Coronary artery (tissue), 2 donors: ENCODE measurements at places on chromosomes 3 and 15.
A peak's percentile ranks its signal among the peaks of the same experiment; 100 is the strongest.

GRCh38 chr15:52379395-52380106 is 83.9 kb upstream of the MYO5C start:
- no peak for DNase-seq

- DNase-seq, result no peak
Observed at GRCh38 chr3:113275929-113276750, 64.8 kb downstream of the BOC start.

DNA sequence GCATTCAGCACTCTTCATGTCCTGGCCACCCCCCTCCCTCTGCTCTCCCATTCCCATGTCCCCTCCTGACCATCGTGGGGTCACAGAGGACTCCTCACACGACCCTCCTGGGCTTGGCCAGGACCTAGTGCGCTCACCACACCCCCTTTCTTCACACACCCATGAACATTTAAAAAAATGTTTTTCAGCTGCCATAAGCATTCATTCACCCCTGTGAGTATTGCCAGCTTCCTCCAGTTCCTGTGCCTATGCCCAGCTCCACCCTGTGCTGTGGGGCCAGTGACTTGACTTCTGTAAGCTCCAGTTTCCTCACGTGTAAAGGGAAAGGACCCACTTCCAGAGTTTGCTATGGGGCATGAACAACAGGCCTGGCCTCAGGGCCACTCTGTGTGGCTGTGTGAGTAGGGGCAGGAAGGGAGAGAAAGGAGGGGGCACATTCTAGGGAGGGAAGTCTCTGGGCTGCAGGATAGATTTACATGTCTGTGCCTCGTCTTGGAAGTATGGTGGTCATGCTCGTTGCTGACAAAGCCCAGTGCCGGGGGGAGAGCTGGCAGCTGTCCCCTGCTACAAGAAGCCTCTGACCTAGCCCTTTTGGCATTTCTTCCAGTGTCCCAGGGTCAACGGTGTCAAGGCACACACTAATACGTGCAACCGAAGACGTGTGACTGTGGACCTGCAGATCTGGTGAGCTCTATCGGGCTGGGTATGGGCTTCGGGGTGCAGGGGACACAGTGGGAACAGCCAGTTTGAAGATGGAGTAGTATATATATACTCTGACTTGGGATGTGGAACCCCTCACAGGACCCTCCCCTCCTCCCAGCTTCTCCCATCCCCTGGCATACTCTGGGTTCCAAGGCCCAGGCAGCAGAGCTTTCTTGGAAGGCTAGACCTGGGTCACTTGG is 22.8 kb downstream of the ESYT3 start:
- DNase-seq, result peak; percentile 62

DNA sequence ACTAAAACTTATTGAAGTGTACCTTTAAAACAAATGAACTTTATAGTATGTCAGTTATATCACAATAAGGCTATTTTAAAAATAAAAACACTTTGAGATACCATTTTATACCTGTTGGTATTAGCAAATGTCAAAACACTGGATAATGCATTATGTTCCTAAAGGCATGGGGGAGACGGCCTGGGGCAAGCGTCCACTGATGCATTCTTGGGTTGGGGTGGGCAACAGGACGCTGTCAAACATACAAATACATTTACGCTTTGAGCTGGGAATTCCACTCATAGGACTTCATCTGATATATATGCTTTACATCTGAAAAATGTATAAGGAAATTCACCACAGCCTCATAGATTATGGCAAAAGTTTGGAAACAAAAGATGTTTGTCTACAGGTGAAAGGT is 7.6 kb upstream of the GATA2 start:
- peak; percentile 16 for DNase-seq

DNA sequence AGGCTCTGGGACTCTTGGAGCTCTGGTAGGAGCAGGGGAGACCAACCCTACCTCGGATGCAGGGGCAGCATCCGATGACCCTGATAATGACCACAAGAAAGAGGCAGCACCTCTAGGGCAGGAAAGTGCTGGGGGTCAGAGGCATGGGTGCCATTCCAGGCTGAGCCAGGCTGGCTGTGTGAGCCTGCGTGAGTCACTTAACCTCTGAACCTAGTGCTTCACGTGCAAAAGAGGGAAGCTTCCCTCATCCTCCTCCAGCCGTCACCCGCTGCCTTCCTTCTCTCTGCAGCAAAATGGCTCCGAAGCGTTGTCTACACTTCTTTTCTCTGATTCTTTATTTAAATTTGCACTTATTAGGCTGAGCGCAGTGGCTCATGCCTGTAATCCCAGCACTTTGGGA is 35.5 kb downstream of the ZDHHC19 start:
- DNase-seq, result no peak

DNA sequence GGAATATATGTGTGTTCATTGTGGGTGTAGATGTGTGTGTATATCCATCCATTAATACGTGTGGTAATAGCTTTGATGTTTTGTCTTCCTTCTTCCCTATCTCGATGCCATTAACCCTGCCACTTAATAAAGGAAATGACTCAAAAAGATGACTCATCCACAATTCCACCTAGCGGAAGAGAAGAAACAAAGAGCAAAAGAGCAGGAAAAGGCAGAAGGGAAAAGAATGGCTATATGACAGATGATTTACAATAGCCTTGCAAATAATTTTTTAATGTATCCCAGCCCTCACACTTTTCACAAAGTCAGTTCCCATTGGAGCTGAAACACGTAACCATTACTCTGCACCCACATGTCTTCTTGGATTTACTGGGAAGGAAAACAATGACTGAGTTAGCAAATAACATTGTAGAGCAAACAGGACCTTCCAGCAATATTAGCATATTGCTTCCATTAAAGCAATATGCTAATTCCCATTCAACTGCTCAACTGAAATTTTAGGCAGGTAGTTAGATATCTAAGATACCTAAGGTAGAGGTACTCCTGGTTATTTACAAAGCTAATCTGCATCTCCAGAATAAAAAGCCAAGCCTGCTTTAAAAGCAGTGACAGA is 197.2 kb downstream of the KCNAB1 start:
- no peak for DNase-seq

GRCh38 chr3:114746502-114746901 is 400.6 kb downstream of the ZBTB20 start:
- no peak for DNase-seq

- DNase-seq, result no peak
Observed at GRCh38 chr3:144643771-144644198, 672.2 kb downstream of the DIPK2A start.

- no peak for DNase-seq
Observed at GRCh38 chr15:92733090-92733933, 77.7 kb upstream of the FAM174B start.

- DNase-seq, result no peak
Observed at GRCh38 chr3:182509844-182510460, 283.4 kb upstream of the ATP11B start.

DNA sequence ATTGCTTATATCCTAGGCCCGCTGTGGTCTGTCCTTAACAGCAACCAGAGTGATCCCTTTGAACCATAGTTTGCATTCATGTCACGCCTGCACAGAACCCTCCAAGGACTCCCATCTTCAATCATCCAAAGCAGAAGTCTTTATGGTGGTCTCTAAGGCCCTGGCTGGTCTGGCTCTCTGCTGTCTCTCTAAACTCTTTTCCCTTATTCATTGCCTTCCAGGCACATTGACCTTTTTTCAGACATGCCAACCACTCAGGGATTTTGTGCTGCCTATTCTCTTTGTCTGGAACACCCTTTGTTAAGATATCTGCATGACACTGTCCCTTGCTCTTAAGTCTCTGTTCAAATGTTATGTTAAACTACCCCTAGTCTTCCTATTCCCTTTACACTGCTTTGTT is 21.9 kb upstream of the ZBTB47 start:
- no peak for DNase-seq

- DNase-seq, result no peak
Observed at GRCh38 chr3:51637941-51638471, 33.0 kb upstream of the TEX264 start.

DNA sequence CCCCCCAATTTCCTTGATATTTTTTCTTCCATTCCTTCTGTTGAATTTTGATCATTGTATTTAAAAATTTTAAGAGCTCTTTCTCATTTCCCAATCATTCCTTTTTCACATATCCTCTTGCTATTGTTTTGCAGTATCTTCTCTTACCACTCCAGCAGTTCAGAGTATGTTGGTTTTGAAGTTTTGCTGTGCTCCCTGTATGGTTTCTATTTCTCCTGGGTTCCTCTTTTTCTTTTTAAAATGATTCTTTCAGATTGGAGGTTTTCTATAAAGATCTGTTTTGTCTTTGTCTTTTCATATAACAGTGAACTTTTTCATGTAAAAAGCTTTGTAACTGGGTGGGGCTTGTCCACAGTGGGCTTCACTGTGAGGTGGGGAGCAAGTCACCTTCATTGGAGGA is 12.8 kb downstream of the USP3 start:
- no peak for DNase-seq

- DNase-seq, result peak; percentile 49
Observed at GRCh38 chr3:139328356-139328755, 15.5 kb upstream of the MRPS22 start.

DNA sequence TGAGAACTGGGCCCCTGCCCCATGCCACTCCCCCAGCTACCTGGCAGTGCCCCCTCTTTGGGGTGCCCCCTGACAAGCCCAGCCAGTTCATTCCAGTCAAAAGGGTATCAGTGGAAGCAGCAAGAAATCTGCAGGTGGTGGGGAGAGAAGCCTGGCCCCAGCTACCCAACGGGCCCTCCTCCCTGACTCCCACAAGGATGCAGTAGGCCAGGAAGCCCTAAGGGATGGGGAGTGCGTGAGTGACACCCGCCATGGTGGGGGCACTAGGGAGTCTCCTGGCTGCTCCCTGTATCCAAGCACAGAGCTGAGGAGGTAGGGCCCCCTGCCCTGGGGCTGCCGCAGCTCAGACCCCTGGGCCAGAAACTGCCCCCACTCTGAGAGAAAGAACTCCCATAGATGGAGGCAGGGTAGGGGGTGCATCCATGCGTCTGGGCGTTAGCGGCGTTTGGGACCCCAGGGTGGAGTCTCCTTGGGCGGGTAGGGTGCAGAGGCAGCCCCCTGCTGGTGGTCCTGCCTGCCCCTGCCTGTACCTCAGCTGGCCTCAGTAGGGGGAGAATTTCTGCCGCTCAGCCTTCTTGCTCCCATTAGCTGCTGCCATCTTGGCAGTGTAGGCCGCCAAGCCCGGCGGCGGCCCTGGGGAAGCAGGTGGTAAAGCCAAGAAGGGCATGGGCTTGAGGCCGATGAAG is 2.5 kb downstream of the GPR62 start:
- DNase-seq, result no peak

- DNase-seq, result no peak
Observed at GRCh38 chr3:113174304-113174703, 37.1 kb upstream of the BOC start.

- no peak for DNase-seq
Observed at GRCh38 chr3:155863072-155863784, 7.2 kb upstream of the GMPS start.

GRCh38 chr15:89812011-89812846 is 2.4 kb downstream of the ANPEP start:
- no peak for DNase-seq

- DNase-seq, result no peak
Observed at GRCh38 chr3:187811585-187812250, 66.5 kb upstream of the BCL6 start.

DNA sequence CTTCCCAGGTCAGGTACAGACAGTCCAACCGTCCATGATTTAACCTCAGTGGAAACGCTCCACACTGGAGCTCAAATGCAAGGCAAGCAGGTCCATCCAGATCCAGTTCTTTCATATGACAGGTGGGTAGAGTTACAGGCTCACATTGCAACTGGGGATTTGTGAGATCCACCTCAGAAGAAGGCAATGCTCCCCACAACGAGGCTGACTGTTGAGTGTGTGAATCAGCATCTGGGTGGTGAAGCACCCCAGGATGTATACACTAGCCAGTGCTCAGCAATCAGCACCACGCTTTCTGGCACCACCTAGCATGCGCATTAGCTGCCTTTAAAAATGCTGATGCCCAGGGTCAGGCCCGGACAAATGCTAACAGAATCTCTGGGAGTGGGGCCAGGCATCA is 343.5 kb upstream of the ICE2 start:
- no peak for DNase-seq

- no peak for DNase-seq
Observed at GRCh38 chr15:52121896-52122295, 9.3 kb upstream of the BCL2L10 start.

GRCh38 chr3:193053046-193053435 is 135.4 kb upstream of the MB21D2 start:
- no peak for DNase-seq

GRCh38 chr15:38520035-38520434 is 44.6 kb downstream of the RASGRP1 start:
- DNase-seq, result no peak

DNA sequence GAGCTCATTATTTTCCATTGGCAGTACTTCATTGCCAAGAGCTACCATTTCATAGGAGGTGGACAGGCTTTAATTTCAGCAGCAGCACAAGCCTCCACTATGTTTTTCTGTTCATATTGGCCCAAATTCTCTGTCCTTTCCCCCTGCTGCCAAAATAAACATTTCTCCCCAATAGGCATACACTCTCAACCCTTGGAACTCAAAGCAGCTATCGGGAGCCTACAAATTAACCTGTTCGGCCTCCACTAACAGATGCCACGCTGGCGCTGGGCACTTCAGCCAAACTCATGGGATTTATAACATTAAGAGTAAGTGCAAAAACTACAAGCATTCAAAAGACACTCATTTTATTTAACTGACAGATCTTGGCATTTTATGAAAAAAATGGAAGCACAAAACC is 95.7 kb downstream of the NSUN3 start:
- no peak for DNase-seq

GRCh38 chr3:136543385-136543784 is 208.8 kb downstream of the STAG1 start:
- no peak for DNase-seq

- DNase-seq, result no peak
Observed at GRCh38 chr3:24508423-24508839, 13.8 kb upstream of the THRB start.

- DNase-seq, result peak; percentile 80
Observed at GRCh38 chr15:69606921-69607500, 154.4 kb downstream of the RPLP1 start.
